ENCODE measurements at places on chromosomes 3 and 15. TPM values are rescaled to one million over a fixed set of nuclear protein-coding genes. Genes with fewer than 3 reads are reported as not detected.

GRCh38 chr15:28084547-28084946 is 14.6 kb downstream of the OCA2 start:
- DNase-seq, result no peak

DNA sequence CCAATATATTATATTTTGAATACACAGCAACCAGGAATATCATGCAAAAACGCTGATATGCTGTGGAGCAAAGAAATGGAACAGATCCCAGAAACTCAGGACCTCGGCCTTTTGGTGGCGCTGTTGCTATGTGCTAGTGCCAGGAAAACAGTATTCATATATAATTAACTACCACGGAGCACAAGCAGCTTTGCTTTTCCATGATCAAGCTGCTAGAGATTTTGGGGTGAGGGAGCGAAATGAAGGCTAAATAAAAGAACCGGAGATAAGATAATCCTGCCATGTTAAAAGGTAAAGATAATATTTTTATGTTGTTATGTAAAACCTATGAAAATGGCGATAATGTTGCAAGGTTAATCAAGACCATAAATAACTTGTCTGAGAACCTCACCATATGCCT is 157.7 kb upstream of the FAM3D start:
- DNase-seq, result peak; percentile 85

GRCh38 chr3:130739848-130740247 is 6.8 kb downstream of the PIK3R4 start:
- DNase-seq, result no peak

GRCh38 chr3:44104668-44105321 is 136.9 kb upstream of the TOPAZ1 start:
- peak; percentile 50 for DNase-seq

DNA sequence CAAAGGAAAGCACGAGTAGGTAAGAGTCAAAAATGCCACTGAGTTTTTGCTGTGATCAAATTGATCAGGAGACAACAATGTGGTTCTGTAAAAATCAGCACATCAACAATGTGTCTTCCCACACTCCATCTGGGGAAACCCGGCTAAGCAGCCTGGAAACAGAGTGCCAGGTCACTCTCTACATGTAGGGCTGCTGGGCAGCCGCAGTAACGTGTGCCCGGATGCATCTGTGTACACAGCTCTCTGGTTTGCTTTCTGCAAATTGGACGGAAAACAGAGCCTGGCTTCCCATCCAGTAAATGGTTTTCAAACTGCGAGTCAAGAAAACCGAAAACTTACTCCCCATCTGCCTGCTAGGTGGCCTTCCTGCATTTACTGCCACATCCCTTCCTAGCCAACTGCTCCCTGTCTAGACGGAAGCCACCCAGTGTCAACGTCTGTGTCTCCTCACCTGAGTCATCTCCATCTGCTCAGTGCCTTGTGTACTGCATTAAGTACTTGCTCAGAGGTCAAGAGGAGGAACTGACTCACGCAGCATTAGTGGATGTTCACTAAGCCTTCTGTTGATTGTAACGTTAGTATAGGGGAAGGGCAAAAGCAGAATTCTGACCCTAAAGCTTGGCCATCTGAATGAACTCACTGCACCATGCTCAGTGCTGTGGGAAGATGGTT is 124.1 kb downstream of the TJP1 start:
- no peak for DNase-seq

DNA sequence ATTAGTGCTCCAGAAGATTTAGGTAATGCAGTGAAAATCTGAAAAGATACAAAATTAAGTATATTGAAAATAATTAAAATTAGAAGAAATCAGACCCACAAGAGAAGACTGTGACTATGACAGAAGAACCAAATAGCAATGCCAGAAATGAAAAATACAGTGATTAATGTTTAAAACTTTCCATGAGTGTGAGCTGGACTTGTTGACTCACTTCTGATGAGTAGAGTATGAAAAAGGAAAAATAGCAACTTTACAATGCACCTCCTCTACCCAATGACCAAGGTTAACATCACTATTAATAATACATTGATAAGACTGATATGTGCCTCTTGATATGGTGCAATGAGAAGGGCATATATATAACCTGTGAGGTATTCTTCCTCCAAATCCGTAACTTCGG is 39.3 kb upstream of the SLC22A13 start:
- no peak for DNase-seq

- no peak for DNase-seq
Measured at GRCh38 chr15:67979281-67979680, 74.8 kb upstream of the PIAS1 start.

- DNase-seq, result no peak
Measured at GRCh38 chr15:52144656-52145178, 32.1 kb upstream of the BCL2L10 start.

DNA sequence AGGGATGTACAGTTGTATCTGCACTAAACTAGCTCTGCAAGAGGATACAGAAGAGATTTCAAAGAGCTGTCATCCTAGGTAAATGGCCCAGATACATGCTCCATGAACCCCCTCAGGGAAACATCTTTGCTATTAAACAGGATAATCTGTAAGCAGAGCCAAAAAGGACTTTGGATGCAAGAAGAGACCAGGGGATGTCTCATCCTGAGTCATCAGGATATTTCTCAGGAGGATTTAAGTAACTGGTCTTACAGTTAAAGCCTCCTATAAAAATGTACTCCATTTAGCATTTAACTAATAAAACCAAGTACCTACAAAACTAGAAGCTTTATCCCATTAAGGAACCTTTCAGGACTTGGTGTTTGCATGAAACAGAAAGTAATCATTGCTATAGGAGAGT is 48.2 kb upstream of the PHLDB2 start:
- DNase-seq, result no peak

DNA sequence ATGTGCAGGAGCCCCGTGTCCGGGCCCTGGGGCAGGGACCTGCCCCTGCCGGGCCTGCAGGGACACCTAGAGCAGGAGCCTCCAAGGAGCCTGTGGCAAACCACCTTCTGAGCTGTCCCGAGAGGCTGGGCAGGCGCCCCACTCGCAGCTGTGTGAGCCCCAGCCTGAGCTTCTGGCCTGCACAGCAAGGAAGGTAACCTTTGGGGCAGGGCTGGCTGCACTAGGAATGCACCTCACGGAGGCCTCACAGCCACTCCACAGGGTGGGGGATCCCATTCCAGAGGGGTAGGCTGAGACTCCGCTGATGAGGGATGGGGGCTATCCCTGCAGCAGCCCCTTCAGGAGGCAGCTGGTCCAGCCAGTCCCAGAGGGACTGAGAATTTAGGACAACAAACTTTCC is 68.1 kb downstream of the DNAJB8 start:
- DNase-seq, result no peak

GRCh38 chr15:70707686-70708300 is 55.6 kb downstream of the UACA start:
- DNase-seq, result no peak

DNA sequence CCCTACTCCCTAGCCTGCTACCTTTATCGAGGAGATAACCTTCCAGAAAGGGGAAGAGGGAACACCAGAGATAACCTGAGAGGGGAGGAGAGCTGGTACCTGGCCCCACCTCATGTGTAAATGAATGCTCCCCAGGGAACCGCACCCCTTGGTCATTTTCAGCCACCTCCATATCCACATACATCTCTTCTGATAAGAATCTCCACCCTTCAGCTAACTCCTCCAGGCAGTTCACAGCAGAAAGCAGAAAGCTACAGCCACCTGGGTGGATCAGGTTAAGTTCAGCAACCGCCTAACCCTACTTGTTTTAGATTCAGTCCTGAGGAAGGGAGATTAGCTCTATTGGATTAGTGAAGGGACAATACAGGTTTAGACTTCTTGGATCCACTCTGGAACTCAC is 38.0 kb upstream of the TIMP4 start:
- DNase-seq, result no peak

DNA sequence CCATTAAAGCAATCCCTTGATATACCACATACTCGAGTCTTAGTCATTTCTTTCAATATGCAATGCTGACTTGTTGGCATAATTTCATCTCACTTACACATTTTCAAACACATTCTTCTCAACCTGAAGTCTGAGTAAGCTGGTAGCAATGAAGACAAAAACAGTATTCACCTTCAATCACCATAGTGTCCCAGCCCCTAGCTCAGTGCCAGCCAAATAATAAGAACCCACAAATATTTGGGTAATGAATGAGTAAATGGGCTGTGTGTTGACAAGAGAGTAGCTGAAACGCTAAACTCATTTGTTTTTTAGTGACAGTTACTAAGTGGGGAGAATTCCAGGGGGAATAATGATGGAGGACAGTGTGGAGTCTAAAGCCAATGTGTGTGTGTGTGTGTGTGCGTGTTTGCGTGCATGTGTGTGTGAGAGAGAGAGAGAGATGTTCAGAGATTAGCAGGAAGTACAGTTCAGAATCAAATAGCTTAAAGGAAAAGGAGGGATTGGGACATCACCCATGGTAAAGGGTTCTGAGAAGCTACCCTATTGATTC is 165.7 kb downstream of the GAP43 start:
- no peak for DNase-seq

- DNase-seq, result no peak
Measured at GRCh38 chr15:56236197-56236596, 7.5 kb downstream of the RFX7 start.

DNA sequence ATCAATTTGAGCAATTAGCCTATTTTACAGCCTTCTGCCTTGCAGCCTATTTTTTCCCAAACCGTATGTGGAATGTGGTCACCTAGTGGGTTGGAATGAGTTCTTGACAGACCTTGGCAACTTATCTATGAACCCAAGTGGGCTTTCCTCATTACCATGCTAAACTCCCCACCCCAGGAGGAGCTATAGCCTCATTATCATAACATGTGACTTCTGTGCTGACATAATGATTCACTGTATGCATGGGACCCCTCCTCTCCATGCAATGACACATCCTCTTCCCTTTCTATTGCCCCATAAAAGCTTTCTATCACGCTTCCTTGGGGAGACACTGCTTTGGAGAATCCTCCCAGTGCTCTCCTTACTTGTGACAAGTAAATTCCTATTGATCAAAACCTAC is 83.5 kb upstream of the FHIT start:
- no peak for DNase-seq

Gene SLITRK3
- not detected for total RNA-seq

Gene EFCC1
- 12.3 TPM for total RNA-seq

Gene CPB1
- not detected for total RNA-seq

Gene TMEM212
- not detected for total RNA-seq

Gene IGF1R
- 131 TPM for total RNA-seq

Gene ERC2
- total RNA-seq, result 0.87 TPM

Gene SCN11A
- total RNA-seq, result not detected

Gene PEX5L
- 2.4 TPM for total RNA-seq

Gene SV2B
- total RNA-seq, result 1.7 TPM

Data from stomach (tissue), 19 donors.